Adipose tissue (tissue), 3 donors: ENCODE measurements at places on chromosomes 2 and 18. TPM values are rescaled to one million over a fixed set of nuclear protein-coding genes. Genes with fewer than 3 reads are reported as not detected.

The STPG4 gene
- polyA plus RNA-seq, result 0.06 TPM

The CNPPD1 gene
- polyA plus RNA-seq, result 48.4 TPM

The SCN7A gene
- 2.5 TPM for polyA plus RNA-seq

The TUBA4B gene
- polyA plus RNA-seq, result not detected

The MAP4K3 gene
- 5.2 TPM for polyA plus RNA-seq

The POTEC gene
- polyA plus RNA-seq, result not detected

The CCDC178 gene
- 6.1 TPM for polyA plus RNA-seq

The FAM110C gene
- 9.9 TPM for polyA plus RNA-seq

The PSMA8 gene
- polyA plus RNA-seq, result not detected

The ANKRD23 gene
- polyA plus RNA-seq, result 2.7 TPM

The FBXO41 gene
- 0.45 TPM for polyA plus RNA-seq

The FBXO48 gene
- 0.48 TPM for polyA plus RNA-seq

The ANKRD44 gene
- 1.3 TPM for polyA plus RNA-seq

The NAT8 gene
- not detected for polyA plus RNA-seq

The MC5R gene
- not detected for polyA plus RNA-seq

The SCN3A gene
- 0.56 TPM for polyA plus RNA-seq

The TDRD15 gene
- polyA plus RNA-seq, result not detected

The ZCCHC2 gene
- polyA plus RNA-seq, result 5.1 TPM

The CFAP65 gene
- not detected for polyA plus RNA-seq

The TSGA10 gene
- polyA plus RNA-seq, result 3.4 TPM

The BOLL gene
- polyA plus RNA-seq, result not detected

The ATP8B1 gene
- polyA plus RNA-seq, result 18.2 TPM

The GALNT3 gene
- 2.4 TPM for polyA plus RNA-seq

The ALKAL2 gene
- 16.4 TPM for polyA plus RNA-seq

The SPDYA gene
- polyA plus RNA-seq, result not detected

The CCDC148 gene
- polyA plus RNA-seq, result 0.12 TPM

The SERPINB4 gene
- polyA plus RNA-seq, result not detected

The WDCP gene
- 1.9 TPM for polyA plus RNA-seq

The NETO1 gene
- 1.6 TPM for polyA plus RNA-seq

The UGT1A3 gene
- not detected for polyA plus RNA-seq

The PROC gene
- polyA plus RNA-seq, result not detected

The ABCG5 gene
- 0.06 TPM for polyA plus RNA-seq

The AAK1 gene
- 13.3 TPM for polyA plus RNA-seq

The KIF5C gene
- polyA plus RNA-seq, result 1.2 TPM

The ZNF397 gene
- polyA plus RNA-seq, result 6.9 TPM

The SCN2A gene
- 0.02 TPM for polyA plus RNA-seq

The SERPINB11 gene
- not detected for polyA plus RNA-seq

The CRYGD gene
- polyA plus RNA-seq, result not detected

The AQP4 gene
- polyA plus RNA-seq, result not detected
